Activated T-cell treated with anti-CD3 and anti-CD28 coated beads, Interleukin-2, amount 50 U/mL, for 24 hours (primary cell): ENCODE measurements at places on chromosomes 1 and 21.

DNA sequence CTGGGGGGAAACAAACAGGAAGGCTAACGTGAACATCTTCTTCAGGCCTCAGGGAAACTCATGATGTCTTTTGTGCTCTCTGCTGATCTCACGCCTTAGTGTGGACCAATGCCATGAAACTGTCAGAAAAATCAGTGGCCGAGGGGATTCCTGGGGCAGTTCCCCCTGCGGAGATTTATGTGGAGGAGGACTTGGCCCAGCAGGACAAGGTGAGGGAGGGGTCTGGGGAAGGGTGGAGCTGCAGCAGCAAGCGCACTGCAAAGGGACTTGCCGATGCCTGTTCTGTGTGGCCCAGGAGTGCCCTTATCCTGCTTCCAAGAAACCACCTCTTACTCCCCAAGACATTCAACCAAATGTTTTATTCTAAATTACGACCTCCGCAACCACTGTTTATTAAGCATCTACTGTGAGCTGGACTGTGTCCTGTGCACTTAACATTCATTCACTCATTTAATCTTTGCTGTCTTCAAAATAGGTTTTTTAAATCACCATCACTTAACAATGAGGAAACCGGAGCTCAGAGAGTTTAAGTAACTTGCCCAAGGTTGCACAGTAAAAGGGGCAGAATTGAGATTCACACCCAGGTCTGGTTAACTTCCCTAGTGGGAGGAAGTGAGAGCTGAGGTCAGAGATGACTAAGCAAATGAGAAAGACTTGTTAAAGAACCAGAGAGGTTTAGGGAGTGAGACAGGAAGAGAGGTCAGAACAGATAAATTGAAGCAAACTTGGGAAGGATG is 49.7 kb downstream of the FHAD1 start:
- DNase-seq: no peak

- DNase-seq: no peak
Observed at GRCh38 chr1:7258589-7259135, 473.4 kb downstream of the CAMTA1 start.

- no peak for DNase-seq
Observed at GRCh38 chr1:38076038-38076437, 29.4 kb upstream of the POU3F1 start.

DNA sequence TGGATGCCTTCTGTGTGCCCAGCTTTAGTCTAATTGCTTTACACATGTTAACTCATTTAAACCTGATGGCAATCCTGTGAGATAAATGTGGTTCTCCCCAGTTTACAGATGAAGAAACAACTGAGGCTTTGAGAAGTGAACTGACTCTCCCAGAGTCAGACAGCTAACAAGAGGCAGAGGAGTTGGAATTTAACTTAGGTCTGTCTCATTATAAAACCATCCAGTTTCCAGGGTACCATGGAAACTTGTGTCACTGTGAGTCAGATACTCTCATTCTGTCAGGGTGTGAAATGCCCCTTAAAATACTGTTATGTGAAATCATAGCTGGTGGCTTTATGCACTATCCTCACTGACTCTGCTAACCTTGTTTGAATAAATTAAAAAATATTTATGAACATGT is 206.6 kb downstream of the PBX1 start:
- no peak for DNase-seq

GRCh38 chr1:110452330-110452729 is 1.4 kb downstream of the PROK1 start:
- no peak for DNase-seq

DNA sequence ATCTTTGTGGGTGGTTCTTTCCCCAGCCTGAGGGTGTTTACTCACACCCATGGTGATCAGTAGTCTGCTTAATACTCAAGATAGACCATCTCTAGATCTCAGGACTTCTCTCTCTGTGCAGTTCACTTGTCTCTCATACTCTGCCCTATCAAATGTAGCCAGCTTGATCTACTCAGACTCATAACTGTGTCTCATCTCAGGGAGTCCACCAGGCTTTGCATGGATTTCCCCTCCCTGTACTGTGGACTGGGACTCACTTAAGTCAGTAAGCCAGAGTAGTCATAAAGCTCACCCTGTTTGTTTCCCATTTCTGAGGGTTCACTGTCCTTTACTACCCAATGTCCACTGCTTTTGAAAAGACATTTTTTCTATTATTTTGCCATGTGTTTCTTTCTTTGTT is 41.8 kb downstream of the LYPLAL1 start:
- no peak for DNase-seq

DNA sequence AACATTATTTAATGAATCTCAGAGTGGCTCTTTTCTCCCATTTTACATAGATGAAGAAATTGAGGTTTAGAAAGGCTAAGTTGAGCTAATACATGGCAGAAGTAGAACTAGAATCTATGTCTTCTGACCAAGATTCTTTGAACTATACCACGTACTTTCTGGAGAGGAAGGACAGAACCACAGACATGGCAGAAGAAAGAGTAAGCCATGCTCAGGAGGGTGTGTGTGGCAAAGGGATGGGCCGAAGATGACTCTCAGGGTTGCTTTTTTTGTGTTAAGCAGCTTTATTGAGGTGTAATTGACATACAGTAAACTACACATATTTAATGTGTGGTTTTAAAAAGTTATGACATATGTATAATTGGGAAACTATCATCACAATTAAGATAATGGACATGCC is 69.5 kb downstream of the PEX14 start:
- no peak for DNase-seq

GRCh38 chr1:202029171-202029665 is 18.8 kb downstream of the ELF3 start:
- DNase-seq: no peak

GRCh38 chr1:238991765-238992495 is 394.4 kb upstream of the CHRM3 start:
- DNase-seq: no peak
